ENCODE measurements at places on chromosomes 1 and 21. TPM values are rescaled to one million over a fixed set of nuclear protein-coding genes. Genes with fewer than 3 reads are reported as not detected.

Gene ATP1A2
- total RNA-seq = 167 TPM

Gene PSMD4
- 142 TPM for total RNA-seq

Gene LRRIQ3
- 1.1 TPM for total RNA-seq

Gene FAM110D
- total RNA-seq = 2.7 TPM

Gene CTSE
- total RNA-seq = not detected

Gene PNRC2
- total RNA-seq = 81.4 TPM

Gene INKA2
- total RNA-seq = 21.0 TPM

Gene LCE6A
- total RNA-seq = not detected

Gene ST6GALNAC3
- total RNA-seq = 10.3 TPM

Gene PLA2G2D
- total RNA-seq = not detected

Gene SH2D2A
- total RNA-seq = 0.66 TPM

Gene CCDC27
- not detected for total RNA-seq

Gene TRIM67
- total RNA-seq = 0.14 TPM

DNA sequence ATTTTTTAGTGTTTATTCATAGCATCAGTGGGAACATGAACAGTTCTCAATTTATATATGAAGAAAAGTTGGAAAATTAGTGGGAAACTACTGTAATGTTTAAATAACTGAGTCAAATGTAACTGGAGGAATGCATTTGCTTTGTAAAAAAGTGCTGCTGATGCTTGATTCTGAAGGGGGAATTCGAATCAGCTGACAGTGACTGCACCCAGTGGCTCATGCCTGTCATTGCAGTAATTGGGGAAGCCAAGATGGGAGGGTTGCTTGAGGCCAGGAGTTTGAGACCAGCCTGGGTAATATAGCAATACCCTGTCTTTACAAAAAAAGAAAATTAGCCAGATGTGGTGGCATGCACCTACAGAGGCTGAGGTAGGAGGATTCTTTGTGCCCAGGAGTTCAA, 398.4 kb downstream of the ZP4 start:
- H3K36me3 ChIP-seq = no peaks in the 10 kb centered on the region
- no peak overlapping the region for H3K27ac ChIP-seq
- H3K27me3 ChIP-seq = no peaks in the 10 kb centered on the region

DNA sequence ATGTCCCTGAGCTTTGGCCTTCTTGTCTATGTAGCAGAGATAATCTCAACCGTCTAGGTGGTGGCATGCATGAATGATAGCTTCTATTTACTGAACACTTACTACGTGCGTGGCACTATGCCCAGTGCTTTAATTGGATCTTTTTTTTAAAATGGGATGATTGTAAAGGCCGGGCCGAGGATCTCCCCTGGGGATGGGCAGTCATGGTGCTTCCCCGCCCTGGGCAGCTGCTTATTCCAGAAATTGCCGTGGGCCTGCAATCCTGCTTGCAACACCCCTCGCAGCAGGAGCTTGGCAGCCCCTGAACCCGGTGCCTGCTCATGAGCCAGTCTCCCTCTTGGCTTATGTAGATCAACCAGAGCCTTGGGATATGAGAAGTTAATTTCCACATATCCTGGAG, 360.7 kb downstream of the CAMTA1 start:
- no peaks in the 10 kb centered on the region for H3K36me3 ChIP-seq
- peaks cover 11% of the 10 kb centered on the region for H3K4me1 ChIP-seq
- DNase-seq = no peak

GRCh38 chr1:176244851-176245250, 37.8 kb upstream of the COP1 start:
- no peaks in the 10 kb centered on the region for H3K4me1 ChIP-seq
- H3K4me3 ChIP-seq = no peak overlapping the region
- no peaks in the 10 kb centered on the region for H3K36me3 ChIP-seq
- DNase-seq = no peak

DNA sequence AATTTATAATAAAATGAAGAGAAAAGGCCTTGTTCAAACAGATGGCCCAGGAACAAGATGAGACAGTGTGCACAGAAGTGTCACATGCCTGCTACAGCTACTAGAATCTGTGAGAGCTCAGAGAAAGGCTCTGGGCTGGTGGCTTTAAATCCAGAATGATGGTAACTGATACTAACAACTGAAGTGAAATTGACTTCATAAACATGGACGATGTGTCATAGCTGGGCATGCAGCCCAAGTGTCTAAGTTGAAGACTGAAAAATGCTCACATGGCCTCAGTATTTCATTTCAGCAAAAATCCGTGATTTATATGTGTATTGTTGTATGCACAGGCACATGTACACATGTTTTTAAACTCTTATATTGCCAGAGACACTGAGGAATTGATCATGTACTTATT, 208.3 kb upstream of the RUNX1 start:
- H3K4me1 ChIP-seq = peaks cover 12% of the 10 kb centered on the region
- no peaks in the 10 kb centered on the region for H3K27me3 ChIP-seq
- H3K4me3 ChIP-seq = no peak overlapping the region
- peak overlapping the region; percentile 67 for H3K27ac ChIP-seq

- H3K4me1 ChIP-seq = no peaks in the 10 kb centered on the region
- H3K36me3 ChIP-seq = no peaks in the 10 kb centered on the region
- no peaks in the 10 kb centered on the region for H3K27me3 ChIP-seq
- no peak overlapping the region for H3K4me3 ChIP-seq
- DNase-seq = no peak
These were observed 277.4 kb upstream of the LRRC7 start for GRCh38 chr1:69290291-69290690.

DNA sequence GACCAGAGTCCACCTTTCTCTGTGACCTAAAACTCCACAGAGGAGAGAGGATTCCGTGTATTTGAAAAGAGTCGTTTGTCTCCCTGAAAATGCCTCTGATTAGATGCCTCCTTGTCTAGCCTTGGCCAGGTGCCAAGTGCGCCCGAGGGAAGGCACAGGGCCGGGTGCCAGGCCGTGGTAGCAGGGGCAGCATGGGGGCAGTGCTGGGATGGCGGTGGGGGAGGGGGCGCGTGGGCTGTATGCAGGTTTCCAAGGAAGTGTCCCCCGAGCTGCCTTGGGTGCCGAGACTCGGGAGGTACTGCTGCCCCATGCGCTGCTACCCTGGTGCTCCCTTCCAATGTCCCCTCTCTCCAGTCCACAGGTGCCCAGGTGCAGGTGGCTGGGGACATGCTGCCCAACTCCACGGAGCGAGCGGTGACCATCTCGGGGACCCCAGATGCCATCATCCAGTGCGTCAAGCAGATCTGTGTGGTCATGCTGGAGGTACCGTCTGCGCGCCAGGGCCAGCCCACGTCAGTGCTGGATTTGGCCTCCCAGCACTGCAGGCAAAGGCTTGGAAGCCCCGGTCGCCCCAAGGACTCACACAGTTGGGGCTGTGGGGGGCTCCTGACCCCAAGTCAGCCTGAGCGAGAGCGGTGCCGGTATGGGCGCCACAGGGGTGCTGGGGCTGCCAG, 70.9 kb upstream of the COL6A1 start:
- no peak for DNase-seq
- no peak overlapping the region for H3K4me3 ChIP-seq
- no peak overlapping the region for H3K27ac ChIP-seq
- H3K4me1 ChIP-seq = no peaks in the 10 kb centered on the region
- H3K27me3 ChIP-seq = no peaks in the 10 kb centered on the region
- no peaks in the 10 kb centered on the region for H3K36me3 ChIP-seq

- H3K27ac ChIP-seq = no peak overlapping the region
- H3K27me3 ChIP-seq = no peaks in the 10 kb centered on the region
- no peak for DNase-seq
- no peaks in the 10 kb centered on the region for H3K36me3 ChIP-seq
- peaks cover 9% of the 10 kb centered on the region for H3K4me1 ChIP-seq
- H3K4me3 ChIP-seq = no peak overlapping the region
These were observed 21.6 kb downstream of the ABCA4 start for GRCh38 chr1:94099303-94099702.

GRCh38 chr1:68173936-68174737, 58.2 kb downstream of the WLS start:
- H3K4me1 ChIP-seq = peaks cover 64% of the 10 kb centered on the region
- no peaks in the 10 kb centered on the region for H3K27me3 ChIP-seq
- peak overlapping the region; percentile 0 for H3K4me3 ChIP-seq
- peak overlapping the region; percentile 73 for H3K27ac ChIP-seq

- peak overlapping the region; percentile 82 for H3K27ac ChIP-seq
- no peaks in the 10 kb centered on the region for H3K27me3 ChIP-seq
- H3K36me3 ChIP-seq = no peaks in the 10 kb centered on the region
- no peak for DNase-seq
- no peak overlapping the region for H3K4me3 ChIP-seq
These were observed 49.7 kb downstream of the SIPA1L2 start for GRCh38 chr1:232579958-232580941.

DNA sequence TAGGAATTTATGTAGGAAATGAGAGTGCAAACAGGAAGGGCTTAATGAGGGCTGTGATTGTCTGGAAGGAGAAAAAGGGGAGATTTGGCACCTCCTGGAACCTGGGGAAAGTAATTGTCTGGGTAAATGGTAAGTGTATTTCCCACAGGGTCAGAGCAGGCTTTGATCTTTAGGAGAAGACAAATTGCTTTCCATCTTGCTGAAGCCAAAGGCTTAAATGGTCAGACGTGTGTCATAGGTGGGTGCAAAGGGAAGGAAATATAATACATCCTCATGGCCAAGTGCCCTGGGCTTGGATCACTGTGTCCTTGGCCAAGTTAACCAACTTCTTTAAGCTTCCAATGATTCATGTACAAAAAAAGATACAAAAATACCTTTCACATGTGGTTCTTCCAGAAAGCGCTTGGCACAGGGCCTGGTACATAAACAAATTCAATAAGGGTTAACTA, 1.3 kb upstream of the DUSP23 start:
- H3K4me3 ChIP-seq = no peak overlapping the region
- H3K4me1 ChIP-seq = peaks cover 34% of the 10 kb centered on the region
- DNase-seq = no peak
- H3K27ac ChIP-seq = no peak overlapping the region
- no peaks in the 10 kb centered on the region for H3K27me3 ChIP-seq

GRCh38 chr1:18333220-18333619, 147.5 kb upstream of the KLHDC7A start:
- peaks cover 55% of the 10 kb centered on the region for H3K27me3 ChIP-seq
- no peak overlapping the region for H3K4me3 ChIP-seq
- no peak overlapping the region for H3K27ac ChIP-seq
- no peaks in the 10 kb centered on the region for H3K36me3 ChIP-seq
- H3K4me1 ChIP-seq = no peaks in the 10 kb centered on the region

GRCh38 chr1:21027805-21028204, 148.9 kb downstream of the EIF4G3 start:
- peaks cover 6% of the 10 kb centered on the region for H3K4me1 ChIP-seq
- no peaks in the 10 kb centered on the region for H3K27me3 ChIP-seq
- DNase-seq = no peak
- no peaks in the 10 kb centered on the region for H3K36me3 ChIP-seq
- H3K27ac ChIP-seq = no peak overlapping the region
- H3K4me3 ChIP-seq = no peak overlapping the region

DNA sequence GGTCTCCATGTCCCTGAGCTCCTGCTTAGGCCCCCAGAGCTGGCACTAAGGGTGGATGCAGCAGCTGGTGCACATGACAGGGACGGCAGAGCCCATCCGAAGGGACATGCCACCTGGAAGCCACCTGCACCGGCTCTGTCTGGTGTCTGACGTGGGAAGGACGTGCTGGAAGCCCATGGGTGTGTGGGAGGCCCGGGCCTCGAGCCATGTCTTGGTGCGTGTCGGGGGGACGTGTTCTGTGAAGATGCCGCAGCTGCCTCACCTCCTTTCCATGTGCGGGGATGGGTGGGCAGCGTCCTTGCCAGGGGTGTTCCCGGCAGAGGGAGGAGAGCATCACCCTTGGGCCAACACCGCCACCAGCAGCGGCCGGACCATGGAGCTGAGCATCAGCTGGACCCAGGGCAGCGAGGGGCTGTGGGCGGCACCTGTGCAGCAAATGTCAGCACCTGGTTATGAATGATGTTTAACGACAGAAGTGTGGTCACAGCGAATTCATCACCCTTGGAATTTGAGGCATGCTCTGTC, 15.5 kb upstream of the POFUT2 start:
- H3K4me1 ChIP-seq = peaks cover 47% of the 10 kb centered on the region
- peak; percentile 20 for DNase-seq
- no peak overlapping the region for H3K4me3 ChIP-seq
- H3K27me3 ChIP-seq = no peaks in the 10 kb centered on the region
- H3K27ac ChIP-seq = peak overlapping the region; percentile 97
- H3K36me3 ChIP-seq = no peaks in the 10 kb centered on the region

- H3K4me1 ChIP-seq = peaks cover 33% of the 10 kb centered on the region
- no peaks in the 10 kb centered on the region for H3K36me3 ChIP-seq
- no peaks in the 10 kb centered on the region for H3K27me3 ChIP-seq
- DNase-seq = peak; percentile 78
These were observed 184.6 kb upstream of the JUN start for GRCh38 chr1:58968360-58968952.

DNA sequence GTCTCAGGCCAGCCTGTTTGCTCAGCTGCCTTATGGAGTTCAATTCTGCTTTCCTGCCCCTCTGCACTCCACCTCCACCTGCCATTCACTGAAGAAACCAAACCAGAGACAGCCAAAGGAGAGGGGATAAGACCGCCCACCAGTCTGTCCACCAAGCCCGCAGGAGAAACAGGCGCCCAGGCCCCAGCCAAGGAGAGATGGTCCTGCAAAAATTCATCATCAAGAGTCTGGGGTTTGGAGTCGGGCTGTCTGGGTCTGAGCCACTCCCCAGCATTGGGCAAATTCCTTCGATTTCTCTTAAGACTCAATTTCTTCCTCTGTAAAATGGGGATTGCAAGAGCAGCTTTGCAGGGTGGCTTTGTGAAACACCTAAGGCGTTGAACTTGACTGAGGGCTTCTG, 121.4 kb upstream of the RUNX3 start:
- H3K36me3 ChIP-seq = no peaks in the 10 kb centered on the region
- H3K27me3 ChIP-seq = peaks cover 25% of the 10 kb centered on the region
- H3K27ac ChIP-seq = no peak overlapping the region
- no peaks in the 10 kb centered on the region for H3K4me1 ChIP-seq

DNA sequence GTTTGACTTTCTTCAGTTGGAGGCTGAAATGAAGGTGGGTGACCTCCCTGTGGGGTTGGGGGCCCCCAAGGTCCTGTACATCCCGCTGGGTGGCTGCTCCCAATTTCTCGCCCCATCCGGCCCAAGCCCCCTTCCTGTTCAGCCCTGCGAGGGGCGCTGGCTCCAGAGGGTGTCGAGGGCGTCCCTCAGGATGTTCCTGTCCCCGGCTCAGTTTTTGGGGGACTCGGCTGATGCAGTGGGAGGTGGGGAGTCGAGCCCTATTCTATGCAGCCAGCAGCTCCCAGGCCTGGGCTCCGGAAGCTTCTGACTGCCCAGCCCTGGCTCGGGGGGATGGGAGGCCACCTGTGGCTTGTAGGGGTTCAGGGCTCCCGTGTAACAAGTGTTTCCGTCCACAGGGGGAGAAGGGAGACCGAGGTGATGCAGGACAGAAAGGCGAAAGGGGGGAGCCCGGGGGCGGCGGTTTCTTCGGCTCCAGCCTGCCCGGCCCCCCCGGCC, 38.2 kb downstream of the SLC19A1 start:
- peaks cover 2% of the 10 kb centered on the region for H3K36me3 ChIP-seq
- DNase-seq = no peak
- H3K27me3 ChIP-seq = no peaks in the 10 kb centered on the region
- no peaks in the 10 kb centered on the region for H3K4me1 ChIP-seq
- H3K27ac ChIP-seq = no peak overlapping the region
- no peak overlapping the region for H3K4me3 ChIP-seq
